ENCODE measurements at places on chromosomes 12 and 14.

DNA sequence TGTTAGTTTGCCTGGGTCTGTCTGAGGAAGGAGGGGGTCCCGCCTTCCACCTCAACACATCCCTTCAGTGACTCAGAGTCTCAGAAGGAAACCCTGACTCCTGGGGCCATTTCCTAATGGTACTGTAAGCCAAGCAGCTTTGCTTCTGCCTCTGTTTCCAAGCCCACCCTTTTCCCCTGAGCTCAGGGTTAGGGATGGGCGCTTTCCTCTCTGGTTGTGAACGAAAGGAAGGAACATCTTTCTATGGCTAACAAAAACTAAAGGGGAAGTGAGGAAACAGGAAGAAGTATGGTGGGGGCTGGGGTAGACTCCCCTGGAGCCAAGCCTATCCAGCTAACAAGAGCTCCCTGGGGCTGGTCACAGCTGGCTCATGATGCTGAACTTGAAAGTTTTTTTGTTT lies 11.6 kb upstream of the UNC119B start:
- H3K27ac ChIP-seq: peak overlapping the region; percentile 62
- H3K36me3 ChIP-seq: peaks cover 19% of the 10 kb centered on the region
- no peak for DNase-seq
- no peak overlapping the region for H3K4me3 ChIP-seq
- no peaks in the 10 kb centered on the region for H3K27me3 ChIP-seq
- H3K4me1 ChIP-seq: peaks cover 23% of the 10 kb centered on the region

DNA sequence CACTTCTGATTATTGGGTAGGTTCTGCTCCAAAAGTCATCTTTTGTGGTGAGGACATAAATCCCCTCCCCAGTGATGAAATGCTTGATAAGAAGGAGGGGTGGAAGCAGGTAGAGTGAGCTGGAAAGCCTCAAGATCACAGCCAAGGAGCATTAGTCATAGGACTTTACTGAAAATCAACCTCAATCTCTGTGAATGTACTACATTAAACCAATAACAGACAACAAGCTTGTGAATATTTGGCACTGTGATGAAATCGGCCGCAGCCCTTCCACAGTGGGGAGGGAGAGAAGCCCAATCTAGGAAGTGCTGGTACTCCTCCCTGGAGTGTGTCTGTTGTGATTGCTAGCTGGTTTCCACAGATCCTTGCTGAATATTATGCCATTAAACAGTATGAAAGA lies 41.2 kb upstream of the PTCSC3 start:
- H3K4me1 ChIP-seq: no peaks in the 10 kb centered on the region
- H3K36me3 ChIP-seq: no peaks in the 10 kb centered on the region
- H3K27ac ChIP-seq: no peak overlapping the region
- no peak for DNase-seq

GRCh38 chr14:105281371-105282097 lies 19.3 kb downstream of the BRF1 start:
- H3K27me3 ChIP-seq: no peaks in the 10 kb centered on the region
- peaks cover 40% of the 10 kb centered on the region for H3K36me3 ChIP-seq
- H3K4me3 ChIP-seq: no peak overlapping the region
- peak; percentile 49 for DNase-seq
- no peak overlapping the region for H3K27ac ChIP-seq

GRCh38 chr12:57632073-57632957 lies 686 bp downstream of the B4GALNT1 start:
- peaks cover 12% of the 10 kb centered on the region for H3K4me1 ChIP-seq
- no peak overlapping the region for H3K27ac ChIP-seq
- no peak for DNase-seq
- no peaks in the 10 kb centered on the region for H3K36me3 ChIP-seq

- no peaks in the 10 kb centered on the region for H3K4me1 ChIP-seq
- H3K36me3 ChIP-seq: no peaks in the 10 kb centered on the region
- no peak overlapping the region for H3K4me3 ChIP-seq
- no peak for DNase-seq
- no peak overlapping the region for H3K27ac ChIP-seq
- no peaks in the 10 kb centered on the region for H3K27me3 ChIP-seq
These were observed 169.1 kb upstream of the PRMT8 start for GRCh38 chr12:3321881-3322280.

DNA sequence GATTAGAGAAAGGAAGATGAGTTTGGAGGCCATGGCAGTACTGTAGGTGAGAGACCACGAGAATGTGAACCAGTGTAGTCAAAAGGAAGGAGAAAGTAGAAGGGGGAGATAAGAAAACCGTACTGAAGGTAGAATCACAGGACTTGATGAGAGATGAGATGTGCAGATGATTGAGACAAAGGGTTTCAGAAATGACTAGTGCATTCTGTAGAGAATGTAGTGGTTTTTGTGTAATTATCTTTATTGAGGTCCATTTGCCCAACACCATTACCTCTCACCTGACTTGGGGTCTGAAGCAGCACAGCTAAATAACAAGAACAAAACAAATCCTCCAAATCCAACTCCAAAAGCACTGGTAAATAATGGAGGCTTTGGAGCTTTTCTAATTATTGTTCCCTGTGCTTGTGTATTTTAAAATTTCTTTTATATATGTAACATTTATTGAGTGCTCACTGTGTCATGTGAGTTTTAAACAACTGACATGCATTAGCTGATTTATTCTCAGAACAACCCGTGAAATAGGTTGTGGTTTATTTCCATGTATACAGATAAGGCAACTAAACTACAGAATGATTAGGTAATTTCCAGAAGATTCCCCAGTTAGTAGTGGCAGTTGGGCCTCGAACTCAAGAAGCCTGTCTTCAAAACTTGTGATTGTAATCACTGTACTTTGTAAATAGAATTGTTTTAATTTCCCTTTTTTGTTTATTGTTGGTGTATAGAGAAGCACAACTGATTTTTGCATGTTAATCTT lies 390.0 kb downstream of the AEBP2 start:
- no peaks in the 10 kb centered on the region for H3K36me3 ChIP-seq
- no peak overlapping the region for H3K4me3 ChIP-seq
- DNase-seq: no peak
- no peaks in the 10 kb centered on the region for H3K27me3 ChIP-seq
- H3K27ac ChIP-seq: no peak overlapping the region
